ENCODE measurements at places on chromosomes 12 and 14. TPM values are rescaled to one million over a fixed set of nuclear protein-coding genes. Genes with fewer than 3 reads are reported as not detected.

Gene KERA
- polyA plus RNA-seq = not detected

GRCh38 chr14:81176241-81176640 is 44.5 kb downstream of the GTF2A1 start:
- DNase-seq = no peak

GRCh38 chr12:1576410-1577241 is 17.8 kb downstream of the FBXL14 start:
- DNase-seq = no peak

Gene PLEKHH1
- polyA plus RNA-seq = 3.5 TPM

GRCh38 chr14:103834956-103835355 is 12.4 kb downstream of the PPP1R13B start:
- DNase-seq = no peak

Gene PLD4
- not detected for polyA plus RNA-seq

Data from A549 (cell line).